ENCODE measurements at places on chromosomes 1 and 21.

GRCh38 chr1:248825909-248826760 is at the start of gene SH3BP5L:
TSS of gene SH3BP5L (minus strand) at chr1:248825915. CDS start at chr1:248824935, 980 bp downstream.
- peak; percentile 21 for DNase-seq

GRCh38 chr1:228513236-228513900 is 26.2 kb downstream of the RNF187 start:
- DNase-seq, result no peak

DNA sequence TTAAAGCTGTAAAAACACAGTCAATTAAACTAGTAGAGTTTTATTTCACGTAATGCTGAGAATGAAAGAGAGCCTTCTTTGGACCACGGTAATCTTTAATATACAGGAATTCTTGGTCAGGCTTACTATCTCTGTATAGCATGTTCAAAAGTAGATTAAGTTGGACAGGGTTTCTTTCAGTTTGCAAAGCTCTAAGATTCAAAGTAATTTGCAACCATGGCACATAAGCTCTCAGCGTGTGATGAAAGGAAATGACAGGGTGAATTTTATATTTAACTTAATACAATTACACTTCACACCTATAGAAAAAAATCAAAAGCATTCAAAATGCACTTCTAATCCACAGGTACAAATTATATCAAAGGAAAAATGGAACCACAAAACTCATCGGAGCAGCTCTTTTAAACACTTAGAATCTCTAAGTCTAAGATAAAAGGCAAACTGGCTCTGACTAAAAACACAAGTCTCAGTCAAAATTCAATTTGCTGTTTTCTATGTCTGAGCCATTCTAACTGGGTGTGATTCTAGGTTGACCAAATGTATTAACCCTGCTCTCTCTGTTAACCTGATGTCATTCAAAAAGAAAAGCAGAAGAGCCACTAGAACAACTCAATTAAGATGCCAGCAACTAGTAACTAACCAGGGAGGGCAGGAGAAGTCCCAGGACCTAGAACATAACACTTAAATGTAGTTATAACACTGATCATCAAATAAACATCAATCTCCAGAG is 147.7 kb downstream of the RERE start:
- no peak for DNase-seq

DNA sequence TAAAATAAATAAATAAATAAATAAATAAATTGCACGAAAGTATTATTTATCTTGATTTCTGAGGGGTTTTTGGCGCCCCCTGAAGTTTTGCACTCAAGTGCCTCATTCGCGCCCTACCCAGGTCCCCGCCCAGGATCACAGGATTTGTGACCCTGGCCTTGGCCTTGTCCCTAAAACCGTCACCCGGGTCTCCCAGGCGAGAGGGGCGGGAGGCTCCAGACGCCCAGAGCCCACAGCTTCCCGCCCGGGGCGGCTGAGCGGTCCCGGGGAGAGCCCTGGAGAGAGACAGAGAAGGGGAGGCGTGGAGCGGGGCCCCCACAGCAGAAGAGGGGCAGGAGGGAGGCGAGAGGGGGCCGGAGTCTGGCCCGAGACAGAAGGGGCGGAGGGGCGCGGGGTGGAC is 91.8 kb upstream of the CASZ1 start:
- no peak for DNase-seq
